ENCODE measurements at places on chromosomes 4 and X.

GRCh38 chr4:52265781-52266525 is 214.8 kb downstream of the SPATA18 start:
- no peak for DNase-seq

DNA sequence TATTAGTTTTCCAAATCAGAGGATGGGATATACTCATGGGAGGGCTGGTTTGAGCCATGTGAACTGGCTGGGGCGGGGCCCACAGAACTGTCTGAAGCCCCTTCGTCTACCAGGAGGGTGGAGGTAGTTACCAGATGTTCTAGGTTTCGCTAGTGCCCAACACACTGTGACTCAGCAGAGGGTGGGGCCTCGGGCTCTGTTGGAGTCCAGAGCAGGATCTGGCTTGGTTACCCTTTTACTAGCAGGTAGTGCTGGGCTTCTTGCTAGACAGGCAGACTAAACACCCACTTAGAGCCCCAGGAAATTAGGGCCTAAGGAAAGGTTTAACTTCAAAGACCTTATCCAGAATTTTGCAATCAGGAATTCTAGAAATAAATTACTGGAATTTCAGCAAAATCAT is 56.2 kb upstream of the CHRDL1 start:
- no peak for DNase-seq

DNA sequence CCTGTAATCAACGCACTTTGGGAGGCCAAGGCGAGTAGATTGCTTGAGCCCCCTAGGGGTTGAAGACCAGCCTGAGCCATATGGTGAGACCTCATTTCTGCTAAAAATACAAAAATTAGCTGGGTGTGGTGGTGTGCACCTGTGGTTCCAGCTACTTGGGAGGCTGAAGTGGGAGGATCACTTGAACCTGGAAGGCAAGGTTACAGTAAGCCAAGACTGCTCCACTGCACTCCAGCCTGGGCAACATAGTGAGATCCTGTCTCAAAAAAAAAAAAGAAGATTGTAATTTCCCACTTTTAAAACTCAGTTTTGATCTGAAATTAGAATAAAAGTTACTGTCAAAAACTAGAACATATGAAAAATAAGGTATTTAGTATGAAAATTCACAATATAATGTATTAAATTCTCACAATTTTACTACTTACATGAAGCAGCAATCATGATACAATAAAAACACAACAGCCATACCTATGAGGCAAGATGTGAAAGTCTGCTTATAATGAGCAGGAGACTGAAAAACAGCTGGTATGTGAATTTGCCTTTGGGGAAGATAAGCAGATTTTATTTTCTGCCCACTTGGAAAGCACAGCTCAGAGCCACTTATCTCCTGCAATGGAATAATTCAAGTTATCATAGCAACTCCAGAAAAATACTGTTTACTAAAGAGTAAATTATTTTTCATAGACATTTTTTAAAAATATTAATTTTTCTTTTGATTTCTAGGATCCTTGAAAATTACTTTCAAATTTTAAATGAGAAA is 50.6 kb downstream of the ZGRF1 start:
- no peak for DNase-seq

DNA sequence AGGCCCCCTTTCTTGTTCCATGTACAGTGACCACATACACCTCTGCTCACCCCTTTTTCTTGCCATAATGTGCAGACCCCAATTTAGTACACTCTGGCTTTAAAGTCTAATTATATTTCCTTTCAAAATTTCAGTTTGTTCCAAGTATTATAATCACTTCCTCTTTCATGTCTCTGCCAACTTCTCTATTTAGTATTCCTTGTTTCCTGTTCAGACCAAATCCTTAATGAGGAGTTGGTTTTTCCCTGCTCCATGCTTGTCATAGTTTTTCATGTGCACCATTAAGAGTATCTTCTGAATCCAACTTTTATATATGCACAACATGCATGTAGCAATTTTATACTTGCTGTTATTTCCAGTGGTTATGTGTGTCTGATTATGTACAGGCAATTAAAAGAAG is 32.3 kb downstream of the USP53 start:
- DNase-seq: no peak

- no peak for DNase-seq
Observed at GRCh38 chr4:54315561-54316538, 86.8 kb downstream of the PDGFRA start.

GRCh38 chrX:7127056-7127455 is 20.5 kb upstream of the STS start:
- no peak for DNase-seq

DNA sequence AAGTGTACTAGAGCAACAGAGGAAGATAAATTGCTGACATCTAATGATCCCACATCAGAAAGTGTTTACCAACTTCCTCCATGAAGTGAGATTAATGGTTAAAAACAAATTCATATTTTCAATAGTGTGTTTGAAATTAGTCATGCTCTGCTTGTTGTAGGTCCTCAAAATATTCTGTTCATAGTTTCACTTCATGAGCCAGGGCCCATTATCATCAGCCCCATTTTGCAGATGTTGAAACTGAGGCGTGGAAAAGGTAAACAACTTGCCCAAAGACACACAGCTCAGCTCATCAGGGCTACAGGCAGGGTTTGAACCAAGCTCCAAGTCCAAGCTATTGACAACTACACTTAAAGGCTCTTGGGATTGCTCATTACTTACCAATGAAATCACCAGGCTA is 103.5 kb upstream of the PPARGC1A start:
- no peak for DNase-seq

DNA sequence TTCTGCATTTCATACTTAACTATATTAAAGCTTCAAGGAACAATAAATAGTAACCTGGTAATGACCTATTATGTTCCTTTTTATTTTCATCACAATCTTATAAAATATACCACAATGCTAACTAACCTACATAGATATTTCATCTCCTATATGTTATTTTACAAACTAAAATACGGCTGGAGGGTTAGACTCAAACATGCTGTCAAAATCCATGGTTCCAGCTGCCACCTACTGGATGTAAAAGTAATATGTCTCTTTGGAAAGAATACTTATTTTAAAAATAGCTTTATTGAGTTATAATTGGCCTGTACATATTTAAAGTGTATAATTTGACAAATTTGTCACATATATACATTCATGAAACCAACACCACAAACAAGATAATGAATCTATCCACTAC is 15.0 kb downstream of the RGN start:
- no peak for DNase-seq
